ENCODE measurements at places on chromosomes 4 and X. TPM values are rescaled to one million over a fixed set of nuclear protein-coding genes. Genes with fewer than 3 reads are reported as not detected.

TCEAL7 gene
- 6.2 TPM for total RNA-seq

OPRPN gene
- total RNA-seq = not detected

FGB gene
- total RNA-seq = 199 TPM

STK32B gene
- 3.0 TPM for total RNA-seq

PNMA6F gene
- not detected for total RNA-seq

- no peaks in the 10 kb centered on the region for H3K27me3 ChIP-seq
- H3K4me1 ChIP-seq = no peaks in the 10 kb centered on the region
- H3K27ac ChIP-seq = no peak overlapping the region
- no peak for DNase-seq
- no peak overlapping the region for H3K4me3 ChIP-seq
Measured at GRCh38 chrX:19960913-19961312, 29.9 kb downstream of the BCLAF3 start.

DNA sequence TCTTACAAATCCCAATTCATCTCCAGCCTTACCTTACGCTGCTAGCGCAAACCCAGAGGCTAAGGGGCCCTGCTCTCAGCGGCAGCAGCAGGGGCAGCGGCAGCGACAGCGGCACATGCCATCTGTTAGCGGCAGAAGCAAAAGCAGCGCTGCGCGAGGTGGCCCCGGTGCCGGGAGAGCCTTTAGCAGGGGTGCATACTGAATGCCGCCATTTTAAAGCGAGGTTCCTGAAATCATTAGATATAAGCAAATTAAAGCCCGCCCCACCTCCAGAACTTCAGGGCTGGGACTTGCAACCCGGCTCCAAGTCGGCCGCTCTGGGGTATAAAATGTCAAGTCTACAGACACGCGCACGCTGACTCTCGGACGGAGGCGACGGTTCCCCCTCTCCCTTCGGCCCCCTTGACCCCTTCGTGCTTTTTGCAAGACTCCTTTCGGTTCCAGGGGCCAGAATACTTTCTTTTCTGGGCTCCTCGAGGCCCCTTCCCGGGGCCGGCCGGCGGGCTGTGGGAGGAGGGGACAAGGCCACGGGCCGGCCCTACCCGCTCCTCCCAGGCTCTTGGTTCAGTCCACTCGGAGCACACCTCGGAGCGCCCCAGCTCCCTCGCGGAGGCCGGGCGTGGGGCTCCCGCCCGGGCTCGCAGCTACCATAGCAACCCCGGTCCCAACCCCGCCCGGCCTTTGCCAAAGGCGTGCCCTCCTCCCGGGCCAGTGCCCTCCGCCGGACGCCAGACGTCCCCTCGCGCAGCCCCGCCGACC, at the start of gene MBNL3:
TSS of gene MBNL3 (minus strand) at position 220 of the 759 bp plus-strand sequence. CDS start 49,427 bp downstream, outside the sequence.
- H3K27me3 ChIP-seq = peaks cover 22% of the 10 kb centered on the region
- H3K4me1 ChIP-seq = peaks cover 47% of the 10 kb centered on the region
- no peaks in the 10 kb centered on the region for H3K36me3 ChIP-seq
- DNase-seq = peak; percentile 80

DNA sequence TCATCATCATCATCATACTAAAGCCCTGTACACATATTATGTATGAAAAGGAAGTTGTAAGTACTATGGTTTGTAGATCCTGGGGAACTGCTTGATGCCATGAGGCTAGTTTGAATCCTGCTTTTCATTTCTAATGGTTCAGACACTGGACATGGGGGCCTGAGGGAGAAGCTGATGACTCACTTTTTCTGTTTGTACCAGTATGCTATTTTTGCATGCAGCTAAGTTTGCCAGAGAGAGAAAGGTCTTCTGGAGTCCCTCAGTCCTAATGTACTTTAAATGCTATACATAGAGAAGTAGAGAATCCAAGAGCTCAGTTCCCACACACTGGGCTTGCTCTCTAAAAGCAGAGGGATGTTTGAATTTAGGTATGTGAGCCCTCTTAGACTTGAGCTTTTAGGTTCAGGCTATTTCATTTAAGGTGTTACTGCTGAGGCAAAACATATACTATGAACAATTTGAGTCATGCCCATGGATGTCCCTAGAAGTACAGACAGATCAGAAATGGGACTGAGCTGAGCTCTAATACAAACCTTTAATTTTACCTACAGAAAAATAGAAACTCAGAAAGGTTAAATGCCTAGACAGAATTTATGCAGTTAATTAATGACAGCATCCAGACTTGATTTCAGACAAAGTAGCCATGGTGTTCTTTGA, 17.6 kb upstream of the HS3ST1 start:
- H3K36me3 ChIP-seq = no peaks in the 10 kb centered on the region
- H3K27ac ChIP-seq = no peak overlapping the region
- DNase-seq = no peak

DNA sequence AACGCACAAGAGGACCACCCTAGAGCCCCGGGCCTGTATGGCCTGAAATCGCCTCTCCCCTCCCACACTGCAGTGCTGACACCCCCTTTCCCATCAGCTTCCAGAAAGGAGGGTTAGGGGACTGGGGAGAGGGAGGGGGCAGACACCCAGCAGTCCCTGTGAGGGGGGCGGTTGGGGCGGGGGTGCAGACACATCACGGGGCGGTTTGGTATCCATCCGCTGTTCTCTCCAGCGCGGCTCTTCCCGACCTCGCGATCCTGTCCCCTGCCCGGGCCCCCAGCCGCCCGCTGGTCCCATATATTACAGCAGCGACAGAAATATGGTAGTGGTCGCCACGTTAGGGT, 404 bp upstream of the GPRASP2 start:
- H3K27ac ChIP-seq = no peak overlapping the region
- H3K36me3 ChIP-seq = peaks cover 10% of the 10 kb centered on the region
- peaks cover 6% of the 10 kb centered on the region for H3K27me3 ChIP-seq
